Jurkat, Clone E6-1 (cell line): ENCODE measurements at places on chromosomes 2 and 18.

DNA sequence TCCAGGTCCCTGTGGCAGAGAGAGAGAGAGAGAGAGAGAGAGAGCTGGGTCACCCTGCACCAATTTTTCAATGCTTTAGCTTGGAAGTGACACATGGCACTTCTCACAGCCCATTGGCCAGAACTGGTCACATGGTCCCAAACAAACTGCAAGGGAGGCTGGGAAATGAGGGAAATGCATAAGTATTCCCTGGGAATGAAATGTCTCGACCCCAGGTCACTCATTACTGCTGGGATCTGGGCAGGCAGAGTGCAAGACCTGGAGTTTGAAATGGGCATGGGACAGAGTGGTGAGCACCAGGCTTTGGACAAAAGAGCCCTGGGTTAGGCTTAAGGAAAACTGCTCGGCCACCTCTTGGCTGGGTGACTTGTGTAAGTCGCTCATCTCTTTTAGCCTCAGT lies 37.0 kb downstream of the SMAD7 start:
- no peak for DNase-seq

DNA sequence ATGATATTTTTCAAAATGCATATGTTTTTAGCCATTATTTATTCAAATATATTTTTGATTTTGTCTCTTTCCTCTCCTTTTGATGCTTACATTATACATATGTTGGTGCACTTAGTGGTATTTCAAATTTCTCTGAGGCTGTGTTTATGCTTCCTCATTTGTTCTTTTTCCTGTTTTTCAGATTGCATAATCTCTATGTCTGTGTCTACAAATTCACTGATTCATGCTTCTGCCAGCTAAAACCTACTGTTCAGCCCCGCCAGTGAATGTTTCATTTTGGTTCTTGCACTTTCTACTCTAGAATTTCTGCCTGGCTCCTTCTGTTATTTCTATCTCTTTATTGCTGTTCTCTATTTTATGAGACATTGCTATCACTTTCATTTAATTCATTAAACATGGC lies 951.7 kb upstream of the CNTNAP5 start:
- no peak for DNase-seq

DNA sequence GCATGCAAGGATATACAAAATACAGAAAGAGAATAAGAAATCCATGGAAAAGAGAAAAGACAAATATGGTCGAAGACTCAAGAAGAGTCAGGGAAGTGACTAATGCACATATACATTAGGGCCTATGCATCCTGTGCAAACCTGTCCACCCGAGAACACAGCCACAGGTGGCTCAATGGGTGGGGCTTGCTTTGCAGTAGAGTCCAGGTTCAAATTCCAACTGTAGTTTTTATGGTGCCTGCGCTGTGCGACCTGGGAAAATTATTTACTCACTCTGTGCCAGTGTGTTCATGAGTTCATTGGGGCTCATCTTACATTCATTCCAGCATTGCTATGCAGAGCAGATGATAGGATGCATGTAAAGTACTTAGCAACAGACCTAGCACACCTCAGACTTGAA lies 244.7 kb downstream of the CTNNA2 start:
- no peak for DNase-seq

GRCh38 chr2:64228126-64228678 lies 84.0 kb upstream of the PELI1 start:
- peak; percentile 33 for DNase-seq

GRCh38 chr2:25920336-25920735 lies 42.0 kb upstream of the ASXL2 start:
- no peak for DNase-seq

DNA sequence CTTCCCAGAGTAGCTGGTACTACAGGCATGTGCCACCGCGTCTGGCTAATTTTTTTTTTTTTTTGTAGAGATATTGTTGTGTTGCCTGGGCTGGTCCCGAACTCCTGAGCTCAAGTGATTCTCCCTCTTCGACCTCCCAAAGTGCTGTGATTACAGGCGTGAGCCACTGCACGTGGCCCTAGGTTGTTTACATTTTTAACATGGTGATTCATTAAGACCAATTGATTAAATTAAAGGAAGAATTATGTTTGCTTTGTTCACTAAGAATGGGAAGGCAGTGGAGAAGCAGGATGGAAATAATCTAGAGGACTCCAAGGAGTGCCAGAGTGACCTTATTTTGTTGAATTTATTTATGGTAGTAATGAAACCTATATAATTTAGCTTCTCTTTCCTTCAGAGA lies 7.5 kb downstream of the LCLAT1 start:
- DNase-seq = no peak

DNA sequence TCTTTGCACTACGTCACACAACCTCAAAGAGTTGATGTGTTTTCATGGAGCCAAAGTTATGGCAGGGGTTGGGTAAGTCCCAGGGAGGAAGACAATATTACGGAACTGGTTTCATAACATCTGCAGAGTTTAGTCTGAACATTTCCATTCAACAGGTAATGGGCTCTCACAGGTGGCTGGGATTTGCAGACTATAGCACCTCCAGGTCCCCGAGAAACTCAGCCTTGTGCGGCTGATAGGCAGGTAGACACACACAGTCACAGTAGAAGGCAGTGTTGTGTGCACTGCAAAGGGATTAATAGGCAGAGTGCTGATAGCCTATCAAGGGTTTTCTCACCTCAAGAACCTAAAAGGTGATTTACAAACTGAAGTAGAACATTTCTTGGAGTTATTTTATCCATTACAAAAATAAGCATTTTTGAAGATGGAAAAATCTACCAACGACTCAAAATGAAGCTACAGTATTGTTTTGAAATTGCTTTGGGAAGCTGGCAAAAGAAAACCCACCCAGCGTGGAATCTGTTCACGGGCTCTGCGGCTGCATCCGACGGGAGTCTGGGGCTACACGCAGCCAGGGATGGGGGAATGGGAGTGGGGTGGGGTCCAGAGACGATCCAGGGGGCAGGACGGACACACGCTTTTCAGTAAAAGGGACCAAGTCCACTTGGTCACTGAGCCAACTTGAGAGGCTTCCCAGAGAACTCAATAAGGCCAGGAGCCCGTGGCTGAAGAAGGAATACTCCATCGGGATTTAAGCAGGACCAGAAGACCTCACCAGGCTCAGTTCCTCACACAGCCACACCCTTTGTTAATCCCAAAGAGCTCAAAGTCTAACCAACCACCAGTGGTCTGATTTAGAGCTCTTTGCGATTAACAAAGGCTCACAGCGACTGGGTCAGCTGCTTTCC lies 82.9 kb downstream of the CHRNA1 start:
- no peak for DNase-seq

DNA sequence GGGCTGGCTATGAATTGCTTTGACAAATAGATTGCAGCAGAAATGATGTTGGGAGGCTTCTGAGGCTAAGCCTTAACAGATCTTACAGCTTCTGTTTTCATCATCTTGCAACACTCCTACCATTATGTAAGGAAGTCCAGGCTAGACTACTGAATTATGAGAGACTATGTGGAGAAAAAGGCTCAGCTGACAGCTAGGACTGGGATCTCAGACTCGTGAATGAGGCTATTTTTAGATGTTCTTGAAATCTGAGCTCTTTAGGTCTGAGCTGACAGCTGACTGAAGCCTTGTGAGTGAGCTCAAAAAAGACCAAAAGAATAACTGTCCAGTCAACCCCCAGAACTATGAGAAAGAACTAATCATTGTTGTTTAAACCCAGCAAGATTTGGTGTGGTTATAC lies 70.3 kb downstream of the VWC2L start:
- no peak for DNase-seq

GRCh38 chr2:51032751-51033330 lies 909 bp upstream of the NRXN1 start:
- DNase-seq = no peak

- DNase-seq = no peak
Measured at GRCh38 chr2:175004730-175004979, 526 bp downstream of the CHN1 start.

DNA sequence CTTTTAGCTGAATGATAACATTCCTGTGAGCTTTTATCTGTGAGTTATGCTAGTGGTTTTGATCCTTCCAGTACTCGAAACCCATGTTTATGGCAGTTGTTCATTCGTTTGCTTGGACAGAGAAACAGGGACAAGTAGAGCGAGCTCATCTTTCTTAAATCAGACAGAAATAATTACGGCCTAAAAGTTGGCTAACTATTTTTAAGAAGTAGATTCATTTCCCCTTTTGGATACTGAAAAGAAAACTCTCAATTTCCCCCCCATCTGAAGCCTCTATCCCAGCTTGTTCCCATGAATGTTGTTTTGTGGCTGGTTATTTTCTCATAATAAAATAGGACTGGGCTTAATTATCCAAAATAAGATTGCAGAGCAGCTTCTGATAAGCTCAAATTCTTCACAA lies 67.1 kb downstream of the ANTXR1 start:
- no peak for DNase-seq

- no peak for DNase-seq
Measured at GRCh38 chr2:97871096-97871780, 124.5 kb downstream of the TMEM131 start.

DNA sequence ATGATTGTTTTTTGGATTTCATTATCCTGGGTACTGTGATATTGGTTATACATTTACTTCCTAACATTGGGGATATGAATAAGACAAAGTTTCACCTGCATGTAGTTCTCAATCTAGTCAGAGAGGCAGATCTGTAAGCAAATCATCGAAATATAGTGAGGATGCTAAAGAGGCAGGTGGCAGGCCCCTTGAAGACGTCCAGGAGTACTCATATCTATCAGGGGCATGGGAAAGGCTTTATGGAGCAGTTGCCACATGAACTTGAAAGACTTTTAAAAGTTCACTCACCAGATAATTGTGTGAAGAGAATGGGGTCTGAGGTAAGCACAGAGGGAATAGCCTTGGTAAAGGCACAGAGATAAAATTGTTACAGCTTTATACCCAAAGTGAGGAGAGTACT lies 78.8 kb downstream of the EHBP1 start:
- no peak for DNase-seq

DNA sequence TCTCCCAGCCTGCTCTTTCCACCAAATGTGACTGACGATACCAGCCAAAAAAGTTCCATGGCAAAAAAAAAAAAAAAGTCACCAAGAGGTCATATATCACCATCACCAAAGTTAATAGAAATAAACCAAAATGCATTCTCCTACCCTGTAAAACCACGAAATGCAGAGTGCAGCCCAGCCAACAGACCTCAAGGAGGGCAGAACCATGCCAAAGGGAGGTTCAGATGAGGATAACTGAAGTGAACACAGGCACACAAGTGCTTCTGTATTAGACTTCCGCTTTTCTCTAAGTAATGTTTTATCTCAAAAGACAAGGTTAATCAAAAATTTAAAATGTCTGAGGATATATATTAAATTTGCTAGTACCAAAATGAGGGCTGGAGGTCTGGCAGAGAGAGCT lies 5.5 kb downstream of the SERPINE2 start:
- no peak for DNase-seq

DNA sequence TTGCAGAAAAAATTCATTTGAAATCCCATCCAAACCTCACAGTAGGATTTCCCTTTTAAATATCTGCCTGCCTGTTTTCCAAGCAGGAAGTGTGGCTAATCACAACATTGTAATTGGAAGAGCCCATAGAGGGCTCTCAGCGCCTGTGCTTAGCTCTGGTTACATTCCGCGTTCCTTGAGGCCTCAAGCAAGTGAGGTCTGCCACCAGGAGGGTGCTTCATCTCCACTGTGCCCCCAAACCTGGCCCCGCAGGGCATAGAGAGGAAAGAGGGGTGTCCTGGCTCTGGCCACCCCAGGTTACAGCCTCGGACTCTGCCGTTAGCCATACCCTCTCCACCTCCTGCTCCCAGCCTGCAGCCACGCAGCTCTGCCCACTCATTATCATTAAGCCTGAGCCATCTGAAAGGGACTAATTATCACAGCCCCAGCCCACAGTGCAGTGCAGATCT lies 214.8 kb downstream of the SP3 start:
- DNase-seq = no peak
